ENCODE measurements at places on chromosomes 4 and X. TPM values are rescaled to one million over a fixed set of nuclear protein-coding genes. Genes with fewer than 3 reads are reported as not detected.

- peak; percentile 42 for DNase-seq
These were observed 40.5 kb downstream of the CLDN34 start for GRCh38 chrX:10007621-10008020.

DNA sequence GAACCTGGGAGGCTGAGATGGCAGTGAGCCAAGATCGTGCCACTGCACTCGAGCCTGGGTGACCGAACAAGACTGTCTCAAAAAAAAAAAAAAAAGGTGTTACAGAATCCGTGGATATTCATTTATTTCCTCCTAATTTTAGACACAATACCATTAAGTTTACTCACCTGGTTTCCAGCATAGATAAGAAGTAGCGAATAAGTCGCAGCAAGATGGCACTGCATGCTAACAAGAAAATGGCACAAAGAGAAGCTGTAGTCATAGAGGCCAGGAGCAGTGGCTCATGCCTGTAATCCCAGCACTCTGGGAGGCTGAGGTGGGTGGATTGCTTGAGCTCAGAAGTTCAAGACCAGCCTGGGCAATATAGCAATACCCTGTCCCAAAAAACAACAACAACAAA is 17.0 kb upstream of the MOB1B start:
- peak; percentile 8 for DNase-seq

GRCh38 chr4:180455226-180455625 is 1788.0 kb upstream of the TENM3 start:
- no peak for DNase-seq

SLC38A5 gene
- 10.2 TPM for total RNA-seq

ERAS gene
- total RNA-seq = not detected

DNA sequence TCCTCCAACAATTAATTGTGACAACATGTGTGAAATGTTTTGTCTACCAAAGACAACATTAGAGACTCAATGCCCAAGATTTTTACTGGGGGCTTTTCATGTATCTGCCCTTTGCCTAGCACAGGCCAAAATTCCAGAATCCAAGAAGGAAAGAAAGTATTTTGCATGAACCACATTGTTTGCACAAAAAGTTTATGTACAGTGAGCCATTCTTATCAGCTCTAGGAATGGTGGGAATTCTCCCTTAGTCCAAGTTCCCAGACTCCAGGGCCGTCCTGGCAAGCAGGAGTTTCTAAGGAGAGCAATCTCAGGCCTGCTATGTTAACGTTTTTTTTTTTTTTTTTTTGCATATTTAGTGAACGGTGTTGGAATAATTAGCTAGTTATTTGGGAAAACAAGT is 21.6 kb downstream of the GPRASP1 start:
- DNase-seq = peak; percentile 82
